Astrocyte of the cerebellum (primary cell): ENCODE measurements at places on chromosomes 1 and 21.

DNA sequence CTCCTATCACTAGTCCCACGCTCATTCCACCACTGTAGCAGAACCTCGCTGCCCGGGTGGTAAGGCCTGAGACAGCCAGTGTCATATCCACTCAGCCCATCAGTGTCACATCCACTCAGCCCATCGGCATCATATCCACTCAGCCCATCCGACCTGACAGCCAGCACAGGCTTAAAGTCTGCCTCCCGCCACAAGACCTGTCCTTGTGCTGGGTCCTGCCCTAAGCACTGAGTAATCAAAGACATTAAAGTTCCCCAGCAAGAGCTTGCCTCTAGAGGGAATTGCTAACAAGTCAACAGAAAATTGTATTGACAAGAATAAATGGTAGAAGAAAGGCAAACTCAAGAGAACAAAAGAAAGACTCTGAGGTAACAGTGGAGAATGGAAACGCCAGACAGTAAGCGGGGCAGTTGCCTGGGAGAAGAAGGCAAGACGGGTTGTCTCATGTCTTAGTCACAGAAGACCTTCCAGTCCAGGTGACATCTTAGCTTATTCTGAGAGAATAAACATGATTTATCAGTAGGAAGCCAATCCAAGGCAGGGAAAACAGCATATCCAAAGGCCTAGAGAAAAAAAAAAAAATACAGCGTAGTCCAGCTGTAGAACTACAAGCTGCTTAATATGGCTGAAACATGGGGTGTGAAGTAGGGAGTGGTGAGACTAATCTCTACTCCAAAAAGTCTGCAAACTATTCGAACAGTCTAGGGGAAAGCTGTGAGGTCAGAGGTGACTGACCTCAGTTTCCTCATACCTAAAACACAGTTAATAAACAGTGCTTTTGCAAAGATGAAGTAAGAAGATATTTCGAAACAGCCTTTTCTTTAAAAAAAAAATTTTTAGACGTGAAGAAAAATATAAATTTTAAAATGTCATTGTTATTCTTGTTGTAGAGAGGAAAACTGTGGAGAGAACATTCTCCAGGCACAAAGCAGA, 1.1 kb downstream of the ITLN1 start:
- DNase-seq = no peak

DNA sequence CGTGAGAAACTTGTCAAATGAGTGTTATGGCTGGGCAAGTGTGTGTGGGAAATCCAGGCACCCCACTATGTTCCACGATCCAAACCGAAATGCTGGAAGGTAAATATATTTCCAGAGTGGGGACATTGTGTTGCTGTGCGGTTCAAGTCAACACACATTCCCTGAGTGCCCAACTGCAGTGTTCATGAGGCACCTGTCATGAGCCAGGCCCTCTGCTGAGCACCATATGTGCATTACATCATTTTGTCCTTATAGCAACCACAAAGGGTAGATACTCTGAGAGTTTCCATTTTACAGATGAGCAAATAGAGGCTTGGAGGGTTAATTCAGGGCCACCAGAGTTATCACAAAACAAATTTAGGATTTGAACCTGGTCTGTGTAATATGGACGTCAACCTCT, 59.9 kb upstream of the SOD1 start:
- no peak for DNase-seq

DNA sequence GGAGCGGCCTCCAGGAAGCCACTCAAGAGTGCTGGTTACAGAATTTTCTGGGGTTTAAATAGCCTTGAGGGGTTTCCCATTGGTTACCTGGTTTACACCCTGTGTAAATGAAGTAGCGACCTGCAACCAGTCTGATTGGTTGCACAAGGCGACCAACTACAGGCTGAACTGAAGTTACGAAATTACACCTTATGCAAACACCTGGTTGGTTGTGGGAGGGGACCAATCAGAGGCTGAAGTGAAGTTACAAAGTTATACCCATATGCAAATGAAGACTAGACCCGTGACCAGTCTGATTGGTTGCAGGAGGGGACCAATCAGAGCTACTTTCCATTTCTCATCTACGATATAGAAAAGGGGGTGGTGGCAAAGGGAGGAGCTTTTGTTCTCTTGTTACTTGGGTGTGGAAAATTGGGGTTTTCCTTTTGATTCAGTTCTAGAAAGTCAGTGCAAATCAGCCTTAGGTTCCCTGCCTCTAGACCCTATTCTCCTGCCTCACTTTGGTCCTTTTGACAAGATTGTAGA, 22.2 kb upstream of the C1orf174 start:
- DNase-seq = no peak

DNA sequence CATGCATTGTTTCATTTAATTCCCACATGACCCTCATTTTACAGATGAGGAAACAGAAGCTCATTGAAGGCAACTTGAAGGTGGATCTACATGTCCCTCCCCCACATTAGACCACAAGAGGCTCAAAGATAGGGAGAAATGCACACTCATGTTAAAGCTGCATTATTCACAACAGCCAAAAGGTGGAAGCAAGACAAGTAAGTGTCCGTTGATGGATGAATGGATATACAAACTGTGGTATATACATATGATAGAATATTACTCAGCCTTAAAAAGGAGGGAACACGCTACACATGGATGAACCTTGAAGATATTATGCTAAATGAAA, 149.7 kb upstream of the JUN start:
- no peak for DNase-seq

DNA sequence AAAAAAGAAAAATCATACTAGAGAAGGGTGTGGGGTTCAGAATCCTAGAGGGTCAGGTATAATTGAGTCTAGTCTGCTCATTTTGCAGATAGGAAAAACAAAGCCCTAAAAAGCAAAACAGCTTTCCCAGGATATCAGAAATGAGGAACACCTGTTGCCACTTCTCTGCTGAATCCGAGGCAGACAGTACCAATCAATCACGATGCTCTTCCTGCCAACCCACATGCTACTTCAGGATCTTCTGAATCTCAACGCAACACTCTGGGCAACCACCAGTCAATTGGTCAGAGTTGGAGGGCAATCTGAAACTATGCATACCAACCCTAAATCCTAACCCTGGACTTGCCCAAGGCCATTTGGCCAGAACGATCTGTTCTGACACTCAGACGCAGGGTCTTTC, 128.3 kb downstream of the EPHB2 start:
- no peak for DNase-seq

DNA sequence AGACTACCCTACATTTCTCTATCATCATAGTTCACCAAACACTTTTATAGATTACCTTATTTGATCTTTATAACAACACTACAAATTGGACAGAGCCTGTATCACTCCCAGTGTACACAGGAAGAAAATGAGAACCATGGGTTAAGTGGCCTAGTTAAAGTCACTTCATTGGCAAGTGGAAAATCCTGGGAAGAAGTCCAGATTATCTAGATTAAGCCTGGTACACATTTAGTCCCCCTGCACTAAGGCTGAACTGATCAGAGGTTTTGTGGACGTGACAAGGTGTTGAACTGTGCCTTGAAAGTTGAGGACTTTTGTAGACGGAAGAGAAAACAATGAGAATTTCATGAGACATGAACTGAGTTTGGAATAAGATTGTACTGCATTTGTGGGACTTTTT, 7.5 kb upstream of the USH2A start:
- DNase-seq = no peak

- DNase-seq = no peak
These were observed 53.8 kb upstream of the SYT14 start for GRCh38 chr1:209884249-209884648.

- DNase-seq = no peak
These were observed 2.9 kb downstream of the ZNF672 start for GRCh38 chr1:248840946-248841345.

DNA sequence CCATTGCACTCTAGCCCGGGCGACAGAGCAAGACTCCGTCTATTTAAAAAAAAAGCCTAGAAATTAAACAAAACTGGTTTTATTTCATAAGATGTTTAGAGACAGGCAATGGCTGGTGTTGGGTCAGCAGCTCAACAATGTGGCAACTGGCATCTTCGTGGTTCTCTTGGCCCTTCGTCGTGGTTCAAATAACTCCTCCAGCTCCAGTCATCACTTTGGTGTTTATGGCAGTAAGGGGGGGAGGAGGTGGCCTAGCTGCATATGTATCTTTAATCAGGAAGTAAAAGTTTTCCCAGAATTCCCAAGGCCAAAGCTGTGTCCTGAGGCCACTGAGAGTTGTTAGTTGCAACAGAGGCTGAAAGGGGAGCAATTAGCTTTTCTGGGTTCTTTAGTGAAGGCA, 13.0 kb upstream of the LTN1 start:
- no peak for DNase-seq

- peak; percentile 4 for DNase-seq
These were observed 16.3 kb upstream of the ACKR1 start for GRCh38 chr1:159188375-159188788.

DNA sequence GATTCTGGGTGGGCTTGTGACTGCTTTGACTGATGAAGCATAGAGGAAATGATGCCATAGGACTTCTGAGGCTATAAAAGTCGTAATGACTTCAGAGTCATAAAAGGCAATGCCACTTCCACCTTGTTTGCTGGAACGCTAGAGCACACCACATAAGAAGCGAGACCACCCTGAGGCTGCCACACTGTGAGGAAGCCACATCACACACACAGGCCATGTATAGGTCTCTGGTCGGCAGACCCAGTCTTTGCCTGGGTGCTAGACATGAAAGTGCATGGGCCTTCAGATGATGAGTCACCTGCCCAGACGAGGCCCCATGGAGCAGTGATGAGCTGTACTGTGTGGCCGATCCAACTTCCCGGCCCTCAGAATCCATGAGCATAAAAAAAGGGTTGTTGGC, 14.2 kb upstream of the KANK4 start:
- no peak for DNase-seq

DNA sequence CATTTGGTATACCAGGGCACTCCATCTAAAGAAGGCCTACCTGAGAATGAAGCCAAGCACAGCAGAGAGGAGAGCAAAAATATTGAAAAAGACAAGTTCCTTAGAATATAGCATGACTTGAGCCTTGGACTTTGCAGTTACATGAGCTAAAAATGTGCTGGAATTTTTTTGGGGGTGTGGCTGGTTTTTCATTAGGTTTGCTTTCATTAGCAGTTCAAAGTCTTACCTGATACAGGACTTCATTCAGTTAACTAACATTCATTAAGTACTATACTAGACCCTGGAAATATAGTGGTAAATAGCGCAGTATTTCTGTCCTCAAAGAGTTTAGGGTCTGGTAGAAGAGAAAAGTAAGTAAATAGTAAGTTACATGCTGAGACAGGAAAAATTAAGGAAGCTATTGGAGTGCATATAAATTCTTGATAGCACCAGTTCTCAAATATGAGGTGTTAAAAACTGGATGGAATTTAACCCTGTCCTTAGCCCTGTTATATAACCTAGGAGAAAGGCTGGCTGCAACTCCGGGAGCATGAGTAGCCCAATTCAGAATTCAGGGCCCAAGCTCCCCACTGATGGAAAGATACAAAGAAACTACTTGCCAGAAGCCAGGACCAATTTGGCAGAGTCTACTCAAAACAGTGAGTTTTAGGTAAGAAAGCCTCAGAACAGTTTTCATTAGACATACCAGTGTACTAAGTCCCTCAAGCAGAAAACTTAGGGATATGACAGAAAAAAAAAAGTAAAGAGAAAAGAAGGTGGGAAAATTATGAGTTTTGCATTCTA, 3.1 kb upstream of the DOCK7 start:
- DNase-seq = no peak

DNA sequence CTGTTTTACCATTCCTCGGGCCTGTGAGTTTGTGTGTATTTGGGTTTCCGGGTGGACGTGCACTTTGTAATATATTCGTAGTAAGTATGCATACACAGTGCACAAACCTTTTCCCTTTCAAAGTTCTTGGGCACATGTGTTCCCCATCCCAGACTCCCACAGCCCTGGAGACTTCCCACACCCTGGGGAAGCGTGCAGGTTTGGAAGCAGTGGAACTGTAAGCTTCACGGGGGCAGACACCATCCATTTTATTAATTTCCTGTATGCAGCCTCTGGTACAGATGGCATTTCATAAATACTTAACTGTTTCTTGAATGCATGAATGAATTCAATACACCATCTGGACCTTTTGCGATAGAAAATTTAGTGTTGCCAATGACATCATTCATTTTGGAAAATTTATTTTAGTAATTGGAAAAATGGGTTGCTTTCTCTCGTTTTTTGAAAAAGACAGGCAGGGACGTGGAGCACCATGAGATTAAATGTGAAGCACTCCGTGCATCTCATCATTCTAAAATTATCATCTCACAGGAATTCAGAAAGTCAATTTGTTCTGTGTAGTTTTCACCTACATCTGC, 10.8 kb downstream of the ETS2 start:
- DNase-seq = no peak

DNA sequence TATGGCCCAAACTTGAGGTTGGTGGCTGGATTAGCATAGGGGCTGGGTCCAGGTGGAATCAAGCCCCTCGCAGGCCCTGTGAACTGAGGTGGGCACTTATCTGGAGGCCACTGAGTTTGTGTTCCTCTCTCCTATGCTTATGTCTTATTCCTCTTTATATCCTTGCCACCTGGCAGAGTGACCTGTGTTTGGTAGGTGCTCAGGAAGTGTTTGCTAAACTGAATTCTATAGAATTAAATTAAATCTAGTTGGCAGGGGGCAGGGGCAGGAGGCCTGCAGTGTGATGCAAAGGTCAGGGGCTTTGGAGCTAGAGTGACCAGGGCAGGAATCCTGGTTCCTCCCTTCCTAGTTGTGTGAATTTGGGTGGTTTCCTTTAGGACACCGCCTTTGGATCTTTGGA, 1.1 kb upstream of the TMEM9 start:
- no peak for DNase-seq

DNA sequence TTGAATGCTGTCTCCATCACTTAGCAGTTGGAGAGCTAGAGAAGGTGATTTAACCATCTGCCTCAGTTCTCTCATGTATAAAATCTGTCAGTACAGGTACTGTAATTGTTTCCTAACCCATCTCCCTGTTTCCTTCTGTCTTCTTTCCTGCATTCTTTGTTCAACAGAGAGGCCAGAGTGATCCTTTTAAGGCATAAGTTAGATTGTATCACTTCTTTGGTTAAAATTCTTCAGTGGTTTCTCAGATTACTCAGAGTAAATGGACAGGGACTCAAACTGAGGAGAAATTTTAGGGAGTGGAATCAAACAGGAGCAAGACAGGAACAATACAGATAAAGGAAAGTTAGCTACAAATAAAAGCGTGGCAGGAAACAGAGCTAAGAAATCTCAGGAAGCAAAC, 45.2 kb upstream of the SSX2IP start:
- no peak for DNase-seq

- peak; percentile 53 for DNase-seq
These were observed 36.7 kb upstream of the TARDBP start for GRCh38 chr1:10975567-10976326.

DNA sequence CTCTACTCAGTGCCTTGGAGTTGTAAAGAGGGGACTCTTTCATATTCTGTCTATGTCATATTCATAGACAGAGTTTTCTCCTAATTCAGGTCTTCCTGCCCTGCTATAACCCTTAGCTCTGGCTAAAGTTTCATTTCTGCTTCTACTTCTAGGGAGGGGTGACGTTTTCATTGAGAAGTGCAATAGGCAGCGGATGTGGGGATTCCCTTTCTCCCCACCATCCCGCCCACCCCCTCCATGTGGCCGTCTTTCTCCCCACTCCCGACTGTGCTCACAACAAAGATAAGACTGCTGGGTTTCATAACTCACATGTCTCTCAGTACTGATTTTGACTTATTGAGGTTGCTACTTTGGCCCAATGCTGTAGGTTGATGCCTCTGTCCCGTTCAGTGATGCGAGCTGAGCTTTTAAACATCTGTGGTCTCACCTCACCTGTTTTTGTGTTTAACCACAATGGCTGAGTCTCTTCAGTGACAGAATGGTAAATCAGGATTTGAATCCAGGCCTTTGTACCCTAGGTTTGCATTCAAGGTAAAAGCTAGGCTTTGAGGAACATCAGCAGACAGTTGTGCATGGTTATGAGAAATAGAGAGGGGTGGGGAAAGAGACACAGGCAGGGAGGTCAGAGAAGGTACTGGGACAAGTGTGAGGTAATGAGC, 7.8 kb upstream of the KIF14 start:
- no peak for DNase-seq
